ENCODE measurements at places on chromosomes 1 and 21.

DNA sequence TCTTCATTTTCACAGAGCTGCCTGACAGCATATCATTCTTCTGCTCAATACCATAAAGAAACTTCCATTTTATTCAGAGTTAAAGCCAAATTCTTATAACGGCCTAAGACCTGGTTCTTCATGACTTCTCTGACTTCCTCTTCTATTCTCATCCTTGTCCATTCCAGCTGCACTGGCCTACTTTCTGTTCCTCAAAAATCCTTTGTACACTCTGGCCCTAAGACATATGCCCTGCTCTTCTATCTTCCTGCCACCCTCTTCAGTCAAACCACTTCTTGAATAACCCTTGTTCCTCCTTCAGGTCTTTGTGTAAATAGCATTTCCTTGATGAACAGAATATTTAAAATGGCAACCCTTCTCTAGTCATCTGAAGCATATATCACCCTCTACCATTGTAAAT is 1338.7 kb upstream of the ADGRL2 start:
- no peak for DNase-seq

DNA sequence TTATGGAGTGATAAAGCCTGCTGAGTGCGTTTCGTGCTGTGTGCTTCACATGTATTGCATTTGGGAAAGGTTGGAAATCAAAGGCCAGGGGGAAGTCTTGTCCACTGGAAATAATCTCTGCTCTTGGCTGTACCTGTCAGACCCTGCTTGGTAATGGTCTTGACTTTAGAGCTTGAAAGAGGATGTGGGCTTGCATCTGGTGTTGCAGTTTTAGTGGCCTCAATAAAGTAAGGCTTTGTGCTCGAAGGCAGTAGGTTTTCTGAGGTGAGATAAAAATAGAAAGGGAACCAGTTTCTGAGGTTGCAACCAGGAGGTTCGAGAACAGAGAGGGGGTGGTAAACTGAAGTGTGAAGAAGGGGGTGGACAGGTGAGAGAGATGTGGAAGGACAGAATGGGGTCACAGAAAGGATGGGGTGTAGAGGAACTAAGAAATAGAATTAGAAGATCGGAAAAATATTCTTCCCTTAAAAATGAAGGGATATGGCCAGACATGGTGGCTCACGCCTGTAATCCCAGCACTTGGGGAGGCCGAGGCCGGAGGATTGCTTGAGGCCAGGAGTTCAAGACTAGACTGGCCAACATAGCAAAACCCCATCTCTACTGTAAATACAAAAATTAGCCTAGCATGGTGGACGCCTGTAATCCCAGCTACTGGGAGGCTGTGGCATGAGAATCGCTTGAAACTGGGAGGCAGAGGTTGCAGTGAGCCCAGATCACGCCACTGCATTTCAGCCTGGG is 1.5 kb downstream of the S100PBP start:
- no peak for DNase-seq

DNA sequence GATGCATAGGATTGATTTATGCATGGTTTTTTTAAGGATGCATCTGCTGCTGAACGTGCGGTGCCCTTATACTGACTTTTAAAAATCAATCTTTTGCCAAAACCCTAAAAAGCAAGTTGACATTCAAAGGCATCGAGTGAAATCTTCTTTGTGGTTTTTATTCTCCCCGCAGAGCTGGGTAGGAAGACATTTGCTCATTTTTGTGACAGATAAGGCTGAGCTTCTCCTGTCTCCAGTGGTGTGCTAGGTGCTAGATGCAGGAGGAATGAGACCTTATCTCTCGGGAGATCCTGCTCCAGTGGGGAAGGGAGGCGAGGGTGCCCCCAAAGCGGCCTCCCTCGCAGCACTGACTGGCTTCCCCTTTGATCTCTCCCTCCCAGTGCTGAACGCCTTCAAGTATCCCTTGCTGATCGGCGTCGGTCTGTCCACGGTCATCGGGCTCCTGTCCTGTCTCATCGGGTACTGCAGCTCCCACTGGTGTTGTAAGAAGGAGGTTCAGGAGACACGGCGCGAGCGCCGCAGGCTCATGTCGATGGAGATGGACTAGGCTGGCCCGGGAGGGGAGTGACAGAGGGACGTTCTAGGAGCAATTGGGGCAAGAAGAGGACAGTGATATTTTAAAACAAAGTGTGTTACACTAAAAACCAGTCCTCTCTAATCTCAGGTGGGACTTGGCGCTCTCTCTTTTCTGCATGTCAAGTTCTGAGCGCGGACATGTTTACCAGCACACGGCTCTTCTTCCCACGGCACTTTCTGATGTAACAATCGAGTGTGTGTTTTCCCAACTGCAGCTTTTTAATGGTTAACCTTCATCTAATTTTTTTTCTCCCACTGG is 14.9 kb upstream of the CD101 start:
- DNase-seq: no peak

- no peak for DNase-seq
Measured at GRCh38 chr1:21590126-21590880, 78.9 kb downstream of the RAP1GAP start.

- no peak for DNase-seq
Measured at GRCh38 chr1:55820501-55820900, 605.3 kb upstream of the USP24 start.

DNA sequence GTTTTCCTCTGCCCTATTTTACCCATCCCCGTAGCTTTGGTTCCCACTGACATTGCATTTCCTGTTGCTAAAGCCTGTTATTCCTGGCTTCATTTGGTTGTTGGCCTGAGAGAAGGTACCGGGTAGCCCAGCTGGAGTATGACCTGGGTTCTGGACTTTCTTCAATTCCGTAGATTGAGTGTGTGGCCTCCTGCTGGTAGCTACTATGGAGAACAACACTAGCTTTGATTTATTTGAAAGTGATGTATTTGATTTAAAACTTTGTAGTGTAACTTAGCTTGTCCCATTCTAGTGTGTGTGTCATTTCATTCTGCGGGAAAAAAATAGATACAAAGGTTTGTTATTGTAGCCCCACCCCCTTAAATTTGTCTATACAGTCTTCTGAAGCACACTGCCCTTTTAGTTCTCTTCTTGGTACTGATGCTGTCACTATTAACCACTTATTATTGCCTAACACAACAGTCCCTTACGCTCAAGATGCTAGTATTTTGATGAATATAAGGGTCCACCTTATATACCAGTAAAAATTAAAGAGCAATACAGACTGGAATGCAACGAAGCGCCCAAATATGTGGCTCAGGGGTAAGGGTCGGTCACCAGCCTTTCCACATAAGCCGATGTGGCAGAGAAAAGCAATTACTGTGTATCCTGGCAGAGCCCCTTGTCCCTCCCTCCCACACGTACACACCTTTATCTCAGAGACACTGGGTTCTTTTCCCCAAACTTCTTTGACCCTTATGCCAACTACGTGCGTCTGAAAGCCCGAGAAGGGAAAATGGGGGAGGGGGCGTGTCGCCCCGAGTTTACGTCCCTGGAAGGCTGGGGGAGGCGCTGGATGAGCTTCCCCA is 643 bp upstream of the MOV10 start:
- DNase-seq: no peak

DNA sequence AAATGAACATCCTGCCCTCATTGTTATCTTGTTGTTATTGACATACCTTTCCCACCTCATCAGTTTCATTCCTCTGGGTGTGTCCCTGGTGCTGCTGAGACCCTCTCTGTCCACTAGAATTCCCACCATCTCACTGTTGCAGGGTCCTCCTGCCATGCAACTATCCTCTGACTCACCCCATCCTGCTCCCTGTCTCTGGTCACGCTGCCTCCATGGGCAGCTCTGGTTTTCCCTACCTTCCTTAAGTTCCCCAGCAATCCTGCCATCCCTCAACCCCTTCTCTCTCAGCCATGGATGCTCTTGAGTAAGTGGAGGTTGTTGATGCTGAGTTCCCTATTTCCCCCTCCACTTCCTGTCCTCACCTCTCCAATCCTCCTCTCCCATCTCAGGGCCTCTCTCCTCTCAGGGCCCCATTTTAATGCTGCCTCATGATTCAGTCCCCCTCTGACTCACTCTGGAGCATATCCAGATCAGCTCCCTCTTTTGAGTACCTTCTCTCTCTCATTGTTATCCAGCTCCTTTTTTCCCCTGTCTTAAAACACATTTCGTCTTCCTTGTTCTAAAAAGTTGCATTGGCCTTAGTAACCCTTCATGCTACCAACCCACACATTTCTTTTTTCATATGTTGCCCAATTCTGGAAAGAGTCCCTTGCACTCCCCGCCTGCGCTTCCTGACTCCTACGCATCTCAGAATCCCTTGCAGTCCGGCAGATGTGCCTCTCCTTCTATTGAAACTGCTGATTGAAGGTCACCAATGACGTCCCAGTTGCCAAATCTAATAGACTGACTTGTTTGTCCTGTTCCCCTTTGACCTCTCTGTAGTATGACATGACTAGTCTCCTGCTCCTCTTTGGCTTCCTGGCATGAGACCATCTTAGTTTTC is 92.0 kb downstream of the CNIH3 start:
- no peak for DNase-seq

- no peak for DNase-seq
Measured at GRCh38 chr1:41503538-41504113, 19.1 kb upstream of the EDN2 start.

DNA sequence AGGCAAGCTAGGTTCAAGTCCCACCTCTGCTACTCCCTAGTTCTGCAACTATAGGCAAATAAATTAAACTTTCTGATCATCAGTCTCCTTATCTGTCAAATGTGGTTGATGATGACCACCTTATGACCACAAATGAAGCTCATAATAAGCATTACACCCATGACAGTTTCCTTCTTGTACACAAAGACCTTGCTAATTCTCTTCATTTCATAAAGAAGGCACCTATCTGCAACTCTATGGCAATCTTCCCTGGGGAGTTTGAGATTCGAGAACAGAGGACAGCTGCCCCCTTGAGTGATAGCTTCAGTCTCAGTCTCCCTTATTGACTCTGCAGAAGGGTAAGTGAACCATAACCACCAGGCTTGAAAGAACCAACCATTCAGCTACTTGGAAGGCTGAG is 503.1 kb upstream of the DAB1 start:
- DNase-seq: no peak

DNA sequence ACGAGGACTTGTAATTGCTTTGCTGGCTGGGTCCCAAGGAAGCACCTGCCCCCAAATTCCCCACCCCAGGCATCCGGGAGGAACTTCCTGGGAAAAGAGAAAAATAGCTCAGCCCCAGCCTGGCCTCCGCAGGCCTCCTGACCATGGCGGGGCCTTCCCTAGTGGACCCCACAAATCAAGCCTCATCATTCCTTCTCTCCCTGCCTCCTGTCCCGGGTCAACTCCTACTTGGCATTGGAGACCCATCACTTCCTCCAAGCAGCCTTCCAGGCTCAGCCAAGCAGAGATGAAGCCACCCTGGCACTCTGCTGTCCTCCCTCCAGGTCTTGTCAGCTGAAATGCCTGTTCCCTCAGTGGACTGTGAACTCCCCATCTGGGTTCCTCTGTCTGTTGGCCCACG is 38.0 kb downstream of the AJAP1 start:
- no peak for DNase-seq

GRCh38 chr21:43271452-43272020 is 102.7 kb downstream of the CRYAA start:
- DNase-seq: no peak

DNA sequence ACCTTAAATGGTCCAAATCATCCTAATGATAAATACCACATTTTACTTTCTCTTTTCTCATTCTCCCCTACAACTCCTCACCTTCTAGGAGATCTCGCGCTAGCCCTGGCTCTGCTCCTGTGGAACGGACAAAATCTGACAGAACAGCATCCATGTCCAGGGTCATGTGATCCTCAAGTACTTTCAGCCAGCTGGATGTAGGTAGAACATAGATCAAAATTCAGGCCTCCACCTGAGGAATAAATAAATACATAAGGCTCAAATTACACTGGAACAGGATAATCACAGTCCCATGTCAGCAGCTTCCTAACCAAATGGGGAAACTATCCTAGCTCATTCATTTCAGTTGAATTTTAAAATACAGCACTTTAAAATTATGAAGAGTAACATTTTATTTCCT is 33.2 kb downstream of the OTUD7B start:
- DNase-seq: no peak

- DNase-seq: no peak
Measured at GRCh38 chr1:175511496-175511895, 231.9 kb downstream of the TNR start.

DNA sequence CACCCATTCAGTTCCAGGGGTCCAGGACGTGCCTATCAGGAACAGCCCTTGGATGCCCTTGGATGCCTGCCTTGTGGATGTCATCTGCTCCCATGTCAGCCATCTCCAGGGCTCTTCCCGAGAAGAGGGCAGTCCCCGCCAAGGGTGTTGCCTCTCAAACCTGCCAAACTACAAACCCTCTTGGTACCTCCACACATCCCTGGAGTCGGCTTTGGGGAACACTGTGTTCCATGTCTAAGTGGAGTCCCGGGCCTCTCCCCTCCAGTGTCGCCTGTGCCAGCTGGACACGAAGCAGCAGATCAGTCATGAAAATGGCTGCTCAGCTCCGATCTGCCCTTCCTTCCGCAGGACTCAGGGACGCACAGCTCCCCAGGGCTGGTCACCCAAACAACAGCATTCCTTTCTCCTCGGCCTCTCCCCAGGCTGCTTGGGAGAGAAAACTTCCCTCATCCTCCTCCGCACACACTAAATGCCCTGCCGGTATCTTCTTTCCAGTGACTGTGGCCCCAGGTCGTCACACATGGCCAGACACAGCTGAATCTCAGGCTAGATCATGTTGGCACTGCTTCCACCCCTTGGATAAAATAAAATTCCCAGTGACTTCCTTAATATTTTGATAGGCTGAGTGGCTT is 53.4 kb downstream of the GALNT2 start:
- no peak for DNase-seq

GRCh38 chr1:38474738-38475623 is 384.6 kb downstream of the RRAGC start:
- DNase-seq: peak; percentile 17

DNA sequence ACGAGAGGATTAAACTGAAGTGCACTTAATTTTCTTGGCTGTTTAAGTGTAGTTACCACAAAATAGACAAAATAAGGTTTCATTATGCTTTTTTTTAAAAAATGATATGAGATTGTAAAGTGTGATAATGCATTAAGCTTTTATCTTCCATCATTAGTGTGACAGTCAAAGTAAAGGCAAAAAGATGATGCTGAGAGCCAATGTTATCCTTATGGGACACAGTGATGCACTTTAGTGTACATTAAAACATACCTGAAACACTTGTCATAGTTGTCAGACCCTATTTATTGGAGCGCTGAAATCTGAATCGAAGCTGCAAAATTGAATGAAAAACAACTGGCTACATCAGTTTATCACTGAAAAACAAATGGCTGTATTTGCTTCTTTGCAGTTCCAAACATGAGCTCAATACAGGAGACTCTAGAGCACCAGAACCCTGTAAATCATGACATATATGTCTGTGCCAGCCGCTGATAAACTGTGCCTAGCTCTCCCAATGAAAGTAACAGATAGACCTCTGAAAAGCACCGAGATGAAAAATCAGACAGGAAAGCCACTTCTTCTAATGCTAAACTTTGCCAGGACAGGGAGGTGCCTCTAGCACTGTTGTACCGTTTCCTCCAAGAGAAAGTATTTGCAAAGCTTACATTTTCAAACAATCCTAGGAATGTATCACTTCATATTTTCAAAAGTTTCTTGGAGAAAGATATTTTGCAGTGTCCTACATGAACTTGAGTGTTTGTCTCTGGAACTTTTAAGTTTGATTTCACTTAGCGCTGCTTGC is 120.7 kb upstream of the TMPRSS15 start:
- no peak for DNase-seq

GRCh38 chr1:43757343-43758053 is 50.2 kb downstream of the ST3GAL3 start:
- no peak for DNase-seq

All from mesothelial cell of epicardium (in vitro differentiated cells).